ENCODE measurements at places on chromosomes 2 and 18.

DNA sequence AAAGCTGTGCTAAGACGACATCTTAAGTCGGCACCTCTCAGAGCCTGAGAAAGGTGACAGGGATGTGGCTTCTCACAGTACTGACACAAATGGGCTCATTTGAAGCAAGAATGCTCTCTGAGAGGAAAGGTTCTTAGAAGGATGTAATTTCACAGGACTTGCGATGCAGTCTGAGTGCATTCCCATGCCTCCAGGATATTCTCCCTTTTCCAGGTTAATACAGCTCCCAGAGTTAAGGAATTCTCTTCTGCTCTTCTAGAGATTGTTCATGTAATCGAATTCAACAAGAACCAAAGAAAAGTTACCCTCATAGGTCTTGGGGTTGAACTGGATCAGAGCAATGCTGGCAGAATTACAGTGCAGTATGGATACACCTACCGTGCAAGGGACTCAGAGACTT is 131.0 kb downstream of the GALR1 start:
- DNase-seq: no peak

DNA sequence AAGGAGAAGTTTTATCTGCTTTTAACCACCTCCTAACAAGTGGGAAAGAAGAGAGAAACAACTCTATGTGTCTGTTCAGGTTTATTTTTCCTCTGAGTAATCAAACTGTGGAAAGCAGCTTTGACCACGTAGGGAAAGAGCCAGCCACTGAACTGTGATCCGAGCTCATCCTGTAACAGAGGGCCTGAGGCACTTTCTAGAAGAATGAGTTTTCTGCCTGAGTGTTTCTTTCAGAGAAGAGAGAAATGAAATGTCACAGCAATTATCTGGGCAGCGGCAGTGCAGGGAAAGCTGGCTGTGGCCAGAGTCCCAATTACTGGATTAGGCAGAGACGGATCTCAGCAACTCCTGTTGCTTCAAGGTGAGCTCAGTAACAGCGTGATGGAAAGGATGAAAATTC is 151.9 kb downstream of the CD226 start:
- no peak for DNase-seq

DNA sequence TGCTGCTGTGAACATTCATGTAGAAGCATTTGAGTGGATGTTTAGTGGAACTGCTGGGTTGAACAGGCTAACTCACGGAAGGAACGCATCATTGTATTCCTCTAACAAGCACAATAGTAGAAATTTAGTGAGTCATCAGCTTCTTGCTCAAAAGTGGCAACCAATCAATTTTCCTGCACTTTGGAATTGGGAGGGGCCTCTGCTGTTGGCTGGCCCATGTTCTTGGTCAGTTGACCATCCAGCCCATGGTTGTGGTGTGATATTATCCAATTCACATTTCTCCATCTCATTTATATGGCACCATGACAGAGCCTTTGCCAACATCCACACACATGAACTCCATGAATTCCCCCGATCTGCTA is 95.0 kb downstream of the TNFRSF11A start:
- peak; percentile 30 for DNase-seq

DNA sequence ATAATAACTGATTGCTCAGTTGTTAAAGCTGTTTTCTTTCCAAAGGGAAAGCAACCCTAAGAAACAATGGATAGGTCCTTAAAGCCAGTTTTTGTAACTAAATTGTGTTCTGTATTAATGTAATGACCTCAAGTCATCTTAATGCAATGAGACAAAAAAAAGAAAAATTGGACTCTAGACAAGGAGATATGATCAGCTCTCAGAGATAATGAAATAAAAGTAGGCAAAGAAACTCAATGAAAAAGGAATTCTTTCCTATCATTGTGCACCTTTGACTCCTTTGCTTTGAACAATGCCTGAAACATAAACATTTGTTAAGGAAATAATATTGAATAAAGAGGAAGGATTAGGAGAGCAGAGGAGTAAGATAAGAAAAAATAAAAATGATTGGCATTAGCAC is 86.1 kb downstream of the RIT2 start:
- no peak for DNase-seq

GRCh38 chr2:239127513-239127912 is 273.3 kb downstream of the HDAC4 start:
- DNase-seq: no peak

DNA sequence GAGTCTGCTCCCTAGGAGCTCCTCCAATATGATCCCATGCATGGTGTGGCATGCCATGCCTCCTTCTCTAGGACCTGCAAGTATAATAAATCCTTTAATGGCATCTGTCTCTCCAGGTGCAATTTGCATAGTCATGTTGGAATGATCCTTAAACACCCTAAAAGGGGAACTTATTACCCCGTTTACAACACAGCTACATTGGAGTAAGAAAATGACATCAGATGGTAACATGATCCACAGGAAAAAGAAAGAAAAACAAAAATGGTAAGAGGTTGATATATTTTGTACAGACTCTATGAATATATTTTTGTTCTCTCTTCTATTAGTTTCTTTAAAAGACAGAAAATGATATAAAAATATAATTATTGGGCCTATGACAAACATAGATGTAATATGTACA is 79.0 kb downstream of the CRACDL start:
- DNase-seq: no peak

- DNase-seq: no peak
Measured at GRCh38 chr2:241310917-241311566, 4.4 kb downstream of the HDLBP start.

DNA sequence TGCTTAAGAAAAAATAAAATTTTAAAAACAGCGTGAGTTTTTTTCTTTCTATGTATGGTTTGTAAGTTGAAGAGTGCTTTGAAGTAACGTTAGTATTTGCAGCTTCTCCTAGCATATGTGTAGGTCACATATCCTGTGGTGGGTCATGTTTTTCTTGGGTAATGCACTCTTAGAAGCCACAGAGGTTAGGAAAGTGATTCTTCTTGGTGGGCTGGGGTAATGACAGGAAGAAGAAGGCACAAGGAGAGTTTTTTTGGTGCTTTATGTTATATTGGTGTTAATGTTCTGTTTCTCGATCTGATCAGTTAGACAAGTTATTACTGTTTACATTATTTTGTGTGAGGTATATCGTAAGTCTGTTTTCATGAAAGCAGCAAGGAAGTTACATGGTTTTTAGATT is 109.0 kb downstream of the ICA1L start:
- DNase-seq: peak; percentile 14

- no peak for DNase-seq
Measured at GRCh38 chr18:28432339-28432738, 255.4 kb upstream of the CDH2 start.

GRCh38 chr2:137000811-137001210 is 235.5 kb downstream of the THSD7B start:
- DNase-seq: no peak

DNA sequence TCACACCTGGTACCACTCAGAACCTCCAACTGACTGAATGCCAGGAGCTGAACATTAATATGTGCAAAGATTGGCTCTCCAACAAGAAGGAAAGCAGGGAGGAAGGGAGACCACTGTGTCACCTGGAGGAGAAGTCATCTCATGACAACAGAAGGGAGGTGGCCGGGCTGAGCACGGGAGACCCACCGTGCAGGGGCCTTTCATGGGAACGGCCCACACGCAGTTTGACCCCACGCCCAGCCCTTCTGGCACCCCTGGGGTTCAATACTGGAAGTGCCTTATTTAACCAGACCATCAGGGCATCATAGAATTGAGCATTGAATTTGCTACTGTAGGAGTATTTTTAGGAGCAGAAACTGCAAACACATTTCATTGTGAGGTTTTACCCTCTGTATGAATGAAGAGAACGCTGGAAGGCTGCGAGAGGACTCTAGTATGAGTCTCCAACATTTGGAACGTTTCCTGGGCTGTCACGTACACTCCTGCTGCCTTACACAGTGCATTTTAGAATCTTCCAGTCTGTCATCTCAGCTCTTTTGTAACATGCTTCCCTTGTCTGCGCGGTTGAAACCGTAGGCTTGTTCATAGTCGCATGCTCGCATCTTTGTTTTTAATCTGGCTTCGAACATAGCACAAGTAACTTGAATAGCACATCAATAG is 132.1 kb downstream of the NFATC1 start:
- no peak for DNase-seq

DNA sequence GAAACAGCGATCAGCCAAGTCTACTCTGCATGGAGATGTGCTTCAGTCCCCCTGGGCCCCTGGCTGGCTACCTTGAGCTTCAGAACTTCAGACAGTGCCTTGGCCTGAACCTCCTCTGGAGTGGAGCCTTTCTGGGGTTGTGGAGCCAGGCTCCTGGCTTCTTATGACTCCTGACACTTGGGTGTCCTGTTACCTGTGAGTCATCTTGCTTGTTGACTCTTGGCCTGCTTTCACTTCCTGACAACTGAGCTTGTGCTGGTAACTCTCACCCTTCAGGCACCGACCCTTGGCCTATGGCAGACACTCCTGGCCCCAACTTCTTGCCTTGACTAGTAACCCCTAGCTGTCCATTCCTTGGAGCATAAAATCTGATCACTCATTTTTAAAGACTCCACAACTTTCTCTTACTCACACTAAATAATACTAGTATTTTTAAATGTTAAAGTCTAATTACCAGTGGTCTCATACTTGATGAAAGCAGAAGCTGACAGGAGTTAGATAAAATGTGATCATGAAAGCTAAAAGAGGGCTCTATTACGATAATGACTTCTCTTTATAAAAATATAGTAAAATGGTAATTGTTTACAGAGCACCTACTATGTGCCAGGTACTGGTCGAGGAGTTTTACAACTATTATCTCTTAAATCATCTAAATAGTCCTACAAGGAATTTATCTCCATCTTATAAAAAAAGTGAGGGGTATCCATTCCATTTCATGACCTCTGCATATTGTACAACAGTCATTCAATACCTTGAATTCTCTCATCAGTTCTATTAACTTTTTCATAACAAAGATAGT is 46.3 kb upstream of the VIT start:
- DNase-seq: no peak

- DNase-seq: peak; percentile 7
Measured at GRCh38 chr2:227871375-227871791, at the start of gene DAW1. DAW1 (plus strand) TSS chr2:227871631; CDS start chr2:227871690, 59 bp downstream.

DNA sequence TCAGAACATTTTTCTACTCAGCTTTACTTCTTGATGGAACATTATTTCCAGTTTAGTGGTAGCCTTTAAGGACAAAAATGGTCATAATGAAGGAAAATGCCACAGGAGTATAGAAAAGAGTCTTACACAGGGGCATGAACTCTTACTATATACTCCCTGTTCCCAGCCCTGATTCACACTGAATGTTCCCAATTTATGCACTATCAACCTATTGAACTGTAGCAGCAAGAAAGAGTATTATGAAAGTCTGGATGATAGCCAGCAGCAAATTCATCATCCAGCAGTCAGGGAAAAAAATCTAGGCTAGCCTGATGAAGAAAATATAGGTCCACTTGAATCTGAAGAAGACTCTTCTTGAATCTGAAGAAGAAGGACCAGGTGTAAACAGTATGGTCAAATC is 1170.3 kb upstream of the CHAC2 start:
- DNase-seq: no peak

DNA sequence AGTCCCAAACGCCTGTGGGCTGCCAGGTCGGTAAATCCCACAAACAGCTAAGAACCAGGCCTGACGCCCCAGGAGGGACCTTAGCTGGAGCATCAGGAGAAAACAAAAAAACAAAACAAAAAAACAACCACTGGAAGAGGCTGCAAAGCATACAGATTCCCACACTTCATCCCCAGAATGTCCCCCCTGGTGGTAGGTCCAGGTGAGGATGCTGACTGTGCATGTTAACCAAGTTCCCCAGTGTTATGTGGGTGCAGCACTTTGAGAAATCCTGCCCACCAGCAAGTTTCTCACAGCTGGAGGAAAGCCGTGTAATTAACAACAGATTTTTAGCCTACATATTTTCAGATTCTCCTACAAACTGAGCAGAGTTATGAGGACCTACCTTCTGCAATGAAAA is 15.1 kb downstream of the ST3GAL5 start:
- no peak for DNase-seq

DNA sequence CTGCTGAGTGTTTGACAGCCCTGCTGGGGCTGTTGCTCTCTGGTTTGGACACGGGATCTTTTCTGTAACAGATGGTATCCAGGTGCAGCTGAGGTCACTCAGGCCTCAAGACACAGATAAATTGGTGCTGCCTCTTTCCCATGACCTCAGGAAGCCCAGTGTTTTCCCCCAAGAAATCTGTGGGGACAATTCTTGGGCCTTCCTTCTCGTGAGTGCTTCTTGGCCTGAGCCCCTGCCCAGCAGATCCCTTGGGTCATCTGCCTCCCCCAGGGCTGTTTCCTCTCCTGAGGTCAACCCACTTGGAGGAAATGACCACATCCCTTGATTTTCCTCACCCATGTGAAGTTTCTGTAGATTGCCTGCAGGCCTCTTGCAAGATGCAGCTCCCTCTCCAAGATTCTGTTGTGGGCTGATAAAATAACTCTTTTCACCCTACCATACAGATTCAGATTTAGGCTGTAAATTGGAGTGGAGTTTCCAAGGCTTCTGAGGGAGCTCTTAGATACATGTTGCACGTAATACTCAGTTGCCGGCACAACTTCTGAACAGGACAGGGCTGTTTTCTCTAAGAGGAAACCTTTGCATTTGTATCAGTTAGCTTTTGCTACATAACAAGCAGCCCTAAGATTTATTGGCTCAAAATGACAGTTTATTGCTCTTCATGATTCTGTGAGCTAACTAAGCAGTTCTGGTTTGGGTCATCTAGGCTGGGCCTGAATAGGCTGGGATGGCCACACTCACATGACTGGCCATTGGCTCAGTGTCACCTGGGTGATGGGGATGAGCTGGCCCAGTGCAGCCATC is 13.1 kb downstream of the ZAP70 start:
- no peak for DNase-seq

DNA sequence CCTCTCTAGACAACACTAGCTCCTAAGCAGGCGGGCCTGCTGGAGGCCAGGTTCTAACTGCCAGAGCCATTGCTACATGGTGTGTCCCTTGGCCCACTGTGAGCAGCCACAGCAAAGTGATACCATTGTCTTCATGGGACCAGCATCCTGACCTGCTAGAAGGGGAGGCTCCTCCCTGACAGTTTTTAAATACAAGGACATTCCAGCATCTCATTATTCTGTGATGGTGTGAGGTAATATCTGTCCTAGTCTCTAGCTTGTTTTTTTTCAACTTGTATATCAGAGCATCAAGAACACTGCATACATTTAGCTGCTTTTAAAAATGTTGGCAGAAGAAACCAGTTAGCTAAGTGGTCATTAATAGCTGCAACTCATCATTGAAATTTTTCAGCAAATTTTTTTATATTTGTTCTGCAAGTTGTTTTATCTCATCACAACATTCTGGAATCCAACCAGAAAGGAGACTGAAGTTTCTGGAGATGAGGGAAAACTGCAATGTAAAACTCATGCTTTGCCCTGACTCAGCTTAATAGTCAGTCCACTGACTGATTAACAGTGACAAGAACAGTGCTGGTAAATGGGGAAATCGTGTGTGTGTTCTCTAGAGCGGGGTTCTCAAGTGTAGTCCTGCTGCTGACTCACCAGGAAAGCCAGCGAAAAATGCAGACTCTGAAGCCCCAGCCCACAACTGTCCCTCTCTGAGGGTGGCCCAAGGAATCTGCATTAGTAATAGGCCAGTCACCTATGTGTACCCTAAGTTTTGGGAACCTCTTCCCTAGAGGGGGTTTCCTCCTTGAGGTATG is 17.8 kb downstream of the MAPRE3 start:
- DNase-seq: no peak

Measured in T-helper 2 cell treated with Interferon-gamma antibody and Interleukin-4, amounts not matched to agents 5 μg/mL and 100 μg/mL, for 36 hours (primary cell).